Activated CD4-positive, alpha-beta memory T cell treated with anti-CD3 and anti-CD28 coated beads for 36 hours (primary cell): ENCODE measurements at places on chromosomes 13 and 19. TPM values are rescaled to one million over a fixed set of nuclear protein-coding genes. Genes with fewer than 3 reads are reported as not detected.

CYP4F11 gene
- not detected for total RNA-seq

DNA sequence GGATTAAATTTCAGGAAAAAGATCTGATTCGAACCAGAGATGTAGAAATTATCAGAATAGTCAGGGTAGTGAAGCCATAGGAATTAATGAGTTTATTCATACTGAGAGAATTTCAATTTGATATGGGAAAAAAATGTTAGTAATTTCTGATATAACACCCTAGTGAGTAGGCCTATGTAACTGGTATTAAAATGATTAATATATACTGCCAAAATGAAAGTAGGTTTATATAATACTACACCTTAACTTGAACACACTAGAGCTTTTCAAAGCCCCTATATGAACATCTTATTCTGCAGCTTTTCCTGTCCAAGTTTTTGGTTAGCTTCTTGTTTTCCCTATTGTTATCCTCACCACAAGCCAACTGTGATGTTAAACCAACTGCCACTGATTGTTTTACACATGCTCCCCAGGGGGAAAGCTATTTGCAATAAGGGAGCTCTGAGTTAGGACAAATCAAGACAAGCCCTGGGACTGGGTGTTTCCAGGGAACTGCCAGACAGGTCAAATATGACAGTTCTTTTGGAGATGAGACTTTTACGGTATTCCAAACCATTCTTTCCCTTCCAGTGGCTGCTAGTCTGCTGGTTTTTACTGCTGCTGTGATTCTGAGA lies 45.3 kb downstream of the FNDC3A start:
- no peak for DNase-seq

DNA sequence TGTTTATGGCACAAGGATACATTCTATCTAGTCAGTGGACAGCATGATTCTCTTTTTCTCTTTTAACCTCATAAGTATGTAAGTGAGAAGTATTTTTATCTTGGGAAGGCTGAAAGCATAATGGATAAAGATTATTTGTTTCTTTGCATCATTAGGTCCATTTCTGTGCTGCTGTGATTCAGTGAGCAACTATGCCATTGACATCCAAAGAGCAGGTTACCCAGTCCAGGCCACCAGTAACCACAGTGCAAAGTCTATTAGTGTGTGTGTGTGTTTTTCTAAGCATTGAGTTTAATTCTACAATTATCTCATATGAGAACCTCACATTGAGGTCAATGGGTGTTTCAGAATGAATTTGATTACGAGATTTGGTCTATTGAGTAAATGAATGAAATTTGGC lies 158.8 kb upstream of the DACH1 start:
- no peak for DNase-seq

SIX5 gene
- 2.3 TPM for total RNA-seq

- peak; percentile 61 for DNase-seq
These were observed at the start of gene CELF5 for GRCh38 chr19:3224346-3225168. CELF5 (plus strand) TSS chr19:3224661; CDS start chr19:3224740, 79 bp downstream.

GRCh38 chr13:99415014-99415650 lies 86.1 kb upstream of the TM9SF2 start:
- DNase-seq = no peak

- DNase-seq = no peak
These were observed 412.0 kb downstream of the FGF14 start for GRCh38 chr13:101989798-101990350.

- peak; percentile 87 for DNase-seq
These were observed 28.3 kb downstream of the IL12RB1 start for GRCh38 chr19:18058208-18059009.

DNA sequence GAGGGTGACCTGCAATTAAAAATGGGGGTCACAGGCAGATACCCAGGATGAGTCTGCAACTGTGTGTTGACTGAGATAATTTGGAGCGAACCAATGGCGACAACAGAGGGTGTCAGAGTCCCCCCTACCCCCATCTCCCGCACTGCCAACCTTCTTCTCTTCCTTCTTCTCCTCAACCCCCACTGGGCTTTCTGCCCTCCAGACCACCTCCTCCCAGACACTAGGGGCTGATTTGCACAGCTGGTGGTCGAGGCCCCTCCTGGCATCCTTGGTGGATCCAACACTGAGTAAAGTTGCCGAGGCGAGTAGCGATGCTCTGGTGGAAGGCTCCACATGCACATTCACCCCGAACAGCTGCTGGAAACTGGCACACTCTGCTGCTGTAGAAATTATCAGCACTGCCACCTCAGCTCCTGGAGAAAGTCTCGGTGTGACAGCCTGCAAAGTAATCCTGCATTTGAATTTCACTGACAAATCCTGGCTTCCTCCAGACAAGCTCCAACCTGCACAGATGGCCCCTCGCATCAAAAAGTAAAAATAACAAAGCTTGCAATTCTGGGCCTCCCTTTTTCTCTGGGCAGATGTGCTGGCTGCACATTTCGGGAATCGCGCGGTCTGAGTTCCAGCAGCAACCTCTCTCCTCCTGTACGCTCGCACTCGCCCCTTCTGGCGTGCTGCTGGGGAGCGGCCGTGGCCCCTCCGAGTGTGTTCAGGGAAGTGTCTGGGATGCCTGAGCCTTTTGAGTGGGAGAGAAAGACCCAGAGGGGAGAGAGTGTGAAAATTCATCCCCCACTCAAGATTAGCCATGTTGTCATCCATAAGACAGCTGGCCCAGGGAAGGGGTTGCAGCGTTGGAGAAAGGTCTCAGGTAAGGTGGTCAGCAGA lies 28.5 kb downstream of the CCNE1 start:
- no peak for DNase-seq

GRCh38 chr13:74687442-74688182 lies 553.4 kb upstream of the KLF12 start:
- DNase-seq = no peak

C1QTNF9 gene
- total RNA-seq = not detected

DNA sequence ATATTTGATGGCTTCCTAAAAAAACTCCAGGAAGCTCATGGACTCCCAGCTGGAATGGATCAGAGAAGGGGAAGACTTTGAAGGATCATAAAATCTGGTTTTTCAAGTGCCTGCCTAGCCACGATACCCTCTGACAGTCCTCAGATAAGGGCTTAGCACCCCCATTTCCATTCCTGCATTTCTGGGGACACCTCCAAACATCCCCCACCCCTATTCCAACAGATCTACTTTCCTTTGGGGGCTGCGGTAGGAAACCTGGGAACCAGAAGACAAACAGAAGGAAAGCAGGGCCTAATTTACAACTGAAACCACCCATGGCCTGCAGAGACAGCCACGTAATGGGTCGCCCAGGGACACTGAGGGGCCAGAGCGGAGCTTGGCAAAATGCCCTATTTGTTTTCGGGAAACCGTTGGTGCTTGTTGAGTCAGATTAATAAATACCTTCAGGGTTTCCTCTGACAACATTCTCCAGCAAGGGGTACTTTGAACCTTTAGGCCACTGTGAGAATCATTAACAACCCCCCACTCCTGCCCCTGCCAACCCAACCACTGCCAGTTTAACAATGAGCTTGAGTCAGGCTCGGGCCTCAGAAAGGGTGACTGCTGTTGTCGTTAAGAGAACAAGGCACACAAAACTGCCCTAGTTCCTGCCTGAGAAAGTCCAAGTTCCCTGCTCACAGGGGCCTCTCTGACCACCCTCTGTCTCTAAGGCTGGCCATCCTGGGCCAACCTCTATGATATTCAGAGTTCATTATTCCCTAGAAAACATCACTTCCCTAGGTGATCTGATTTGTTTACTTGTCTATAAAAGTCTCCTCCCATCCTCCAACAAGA lies 23.5 kb downstream of the RHPN2 start:
- no peak for DNase-seq

DNA sequence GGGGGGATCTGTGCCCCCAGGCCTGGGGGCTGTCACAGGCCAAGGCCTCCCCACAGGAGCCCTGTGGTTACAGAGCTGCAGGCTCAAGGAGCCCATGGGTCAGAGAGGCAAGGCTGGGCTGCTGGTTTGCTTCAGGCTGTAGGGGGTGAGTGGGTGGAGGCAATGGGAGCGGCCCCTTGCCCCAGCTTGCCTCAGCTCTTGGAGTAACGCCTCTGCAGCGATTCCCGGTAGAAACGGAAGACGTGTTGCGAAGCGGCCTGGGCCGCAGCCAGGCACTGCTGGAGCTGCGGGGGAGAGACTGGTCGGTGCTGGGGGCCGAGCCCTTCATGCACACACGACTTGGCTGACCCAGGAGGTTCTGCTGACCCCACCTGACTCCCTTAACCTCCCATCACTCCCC lies 10.1 kb downstream of the TMEM91 start:
- DNase-seq = no peak

- DNase-seq = no peak
These were observed 6.6 kb downstream of the AP2S1 start for GRCh38 chr19:46844067-46844489.

DNA sequence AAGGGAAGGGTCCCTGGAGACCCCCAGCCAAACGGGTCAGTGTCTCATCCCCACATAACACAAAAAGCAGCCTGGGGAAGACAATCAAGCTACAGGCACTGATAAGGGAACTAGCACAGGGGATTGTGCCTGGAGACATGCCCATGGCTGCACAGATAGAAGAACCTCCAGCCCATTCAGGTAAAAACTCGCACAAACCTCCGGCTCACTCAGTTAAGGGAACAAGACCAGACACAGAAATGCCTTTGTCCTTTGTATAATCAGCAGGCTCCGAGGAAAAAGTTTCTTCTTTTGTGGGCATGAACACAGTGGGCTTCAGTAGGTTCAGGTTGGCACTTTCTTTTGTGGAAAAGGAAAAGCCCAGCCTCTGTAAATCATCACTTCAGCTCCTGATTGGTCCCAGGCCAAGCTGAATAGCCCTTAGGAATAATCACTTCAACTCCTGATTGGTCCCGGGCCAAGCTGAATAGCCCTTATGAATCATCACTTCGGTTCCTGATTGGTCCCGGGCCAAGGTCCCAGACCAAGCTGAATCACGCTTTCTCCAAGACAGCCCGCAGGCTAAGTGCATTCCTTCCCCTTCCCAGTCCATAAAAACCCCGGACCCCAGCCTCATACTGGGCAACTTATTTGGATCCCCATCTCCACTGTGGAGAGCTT lies 5.0 kb upstream of the ZNF230 start:
- no peak for DNase-seq

- DNase-seq = no peak
These were observed 206.7 kb upstream of the RFC3 start for GRCh38 chr13:33611121-33611805.

TTYH1 gene
- total RNA-seq = not detected

GRCh38 chr13:111304041-111304544 lies 16.3 kb upstream of the TEX29 start:
- DNase-seq = peak; percentile 31

GRCh38 chr19:49559443-49559842 lies 20.9 kb downstream of the NOSIP start:
- DNase-seq = no peak

FUZ gene
- 16.2 TPM for total RNA-seq

CEBPA gene
- total RNA-seq = 0.22 TPM

GDF15 gene
- total RNA-seq = not detected

- DNase-seq = no peak
These were observed 708.8 kb downstream of the UQCRFS1 start for GRCh38 chr19:28504139-28504538.

IZUMO2 gene
- not detected for total RNA-seq

DNA sequence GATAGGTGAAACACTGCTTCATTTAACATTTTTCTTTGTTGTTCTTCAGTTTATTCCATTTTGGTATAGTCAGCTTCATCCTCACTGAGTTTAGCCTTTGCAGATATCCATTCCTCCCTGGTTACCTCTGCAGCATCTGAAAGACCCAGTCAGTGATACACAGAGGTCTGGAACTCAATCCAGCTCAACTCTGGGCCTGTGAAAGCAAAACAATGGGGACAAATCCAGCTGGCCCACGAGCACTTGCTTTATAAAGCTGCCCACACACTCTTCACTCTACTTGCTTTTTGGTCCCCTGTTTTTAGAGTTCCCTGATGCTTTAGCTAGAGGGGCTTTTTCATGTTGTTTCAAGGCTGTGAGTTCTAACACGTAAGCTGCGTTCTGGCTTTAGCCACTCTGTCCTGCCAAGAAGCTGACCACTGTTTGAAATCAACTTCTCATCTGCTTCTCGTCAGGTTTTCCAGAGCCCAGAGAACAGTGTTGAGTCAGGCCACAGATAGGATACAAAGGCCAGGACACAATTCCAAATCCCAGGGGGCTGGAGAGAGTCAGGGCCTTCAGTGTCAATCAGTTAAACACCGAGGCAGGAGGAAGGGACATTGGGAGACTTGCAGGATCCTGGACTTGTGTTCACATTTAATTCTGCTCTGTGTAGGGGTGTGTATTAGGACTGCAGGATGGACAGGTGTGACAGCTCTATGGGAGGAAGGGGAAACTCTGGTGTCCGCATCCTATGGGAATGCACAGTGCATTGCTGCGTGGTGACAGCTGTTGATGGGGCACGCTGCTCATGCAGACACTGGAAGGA lies 83.5 kb upstream of the RNF113B start:
- no peak for DNase-seq

GRCh38 chr19:6711605-6712004 lies 8.8 kb downstream of the C3 start:
- no peak for DNase-seq

DNA sequence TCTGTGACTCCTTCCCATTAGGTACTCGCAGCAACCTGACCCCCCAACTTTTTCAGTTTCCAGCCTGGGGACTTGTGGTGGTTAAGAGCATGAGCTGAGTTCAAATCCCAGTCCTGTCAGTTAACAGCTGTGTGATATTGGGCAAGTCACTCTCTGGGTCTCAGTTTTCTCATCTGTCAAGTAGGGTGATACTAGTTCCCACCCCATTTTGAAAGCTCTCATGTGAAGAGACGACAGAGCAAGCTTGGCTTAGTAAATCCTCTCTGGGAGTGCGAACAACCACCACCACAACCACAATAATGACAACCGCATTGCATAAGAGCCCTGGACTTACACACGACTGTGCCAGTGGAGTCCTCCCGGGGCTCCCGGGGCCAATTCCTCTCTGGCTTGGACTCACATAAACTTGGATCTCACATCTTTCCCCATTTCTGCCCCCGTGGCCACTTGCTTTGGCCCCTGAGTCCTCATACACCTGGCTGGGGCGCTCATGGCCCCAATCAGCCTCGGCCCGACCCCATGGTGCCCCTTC lies 454 bp downstream of the BLVRB start:
- peak; percentile 72 for DNase-seq
